ENCODE measurements at places on chromosomes 5 and 9.

DNA sequence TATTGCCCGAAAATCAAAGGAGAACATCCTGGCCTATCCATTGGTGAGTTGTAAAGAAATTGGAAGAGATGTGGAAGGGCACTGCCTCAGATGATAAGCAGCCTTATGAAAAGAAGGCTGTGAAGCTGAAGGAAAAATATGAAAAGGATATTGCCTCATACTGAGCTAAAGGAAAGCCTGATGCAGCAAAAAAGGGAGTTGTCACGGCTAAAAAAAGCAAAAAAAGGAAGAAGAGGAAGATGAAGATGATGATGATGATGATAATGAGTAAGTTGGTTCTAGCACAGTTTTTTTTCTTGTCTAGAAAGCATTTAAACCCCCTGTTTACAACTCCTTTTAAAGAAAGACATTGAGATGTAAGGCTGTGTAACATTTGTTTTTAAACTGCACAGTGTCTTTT lies 59.8 kb upstream of the ZBED3 start:
- no peak for DNase-seq

GRCh38 chr5:142888469-142889085 lies 118.4 kb downstream of the ARHGAP26 start:
- DNase-seq: no peak

GRCh38 chr9:119101048-119101447 lies 268.2 kb downstream of the BRINP1 start:
- no peak for DNase-seq

DNA sequence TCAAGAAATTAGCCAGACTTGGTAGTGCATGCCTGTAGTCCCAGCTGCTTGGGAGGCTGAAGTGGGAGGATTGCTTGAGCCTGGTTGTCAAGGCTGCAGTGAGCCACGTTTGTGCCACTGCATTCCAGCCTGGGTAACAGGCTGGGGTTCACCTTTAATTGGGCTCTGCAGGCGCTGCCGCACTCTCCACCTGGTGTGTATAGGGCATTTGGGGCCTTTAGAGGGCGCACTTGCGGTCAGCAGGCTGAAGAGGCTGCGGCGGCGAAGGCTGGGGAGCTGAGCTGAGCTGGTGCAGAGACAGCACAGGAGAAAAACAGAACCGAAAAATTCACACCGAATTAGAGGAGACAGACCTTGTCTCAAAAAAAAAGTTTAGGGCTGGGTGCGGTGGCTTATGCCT lies 31.2 kb downstream of the CDK7 start:
- no peak for DNase-seq

DNA sequence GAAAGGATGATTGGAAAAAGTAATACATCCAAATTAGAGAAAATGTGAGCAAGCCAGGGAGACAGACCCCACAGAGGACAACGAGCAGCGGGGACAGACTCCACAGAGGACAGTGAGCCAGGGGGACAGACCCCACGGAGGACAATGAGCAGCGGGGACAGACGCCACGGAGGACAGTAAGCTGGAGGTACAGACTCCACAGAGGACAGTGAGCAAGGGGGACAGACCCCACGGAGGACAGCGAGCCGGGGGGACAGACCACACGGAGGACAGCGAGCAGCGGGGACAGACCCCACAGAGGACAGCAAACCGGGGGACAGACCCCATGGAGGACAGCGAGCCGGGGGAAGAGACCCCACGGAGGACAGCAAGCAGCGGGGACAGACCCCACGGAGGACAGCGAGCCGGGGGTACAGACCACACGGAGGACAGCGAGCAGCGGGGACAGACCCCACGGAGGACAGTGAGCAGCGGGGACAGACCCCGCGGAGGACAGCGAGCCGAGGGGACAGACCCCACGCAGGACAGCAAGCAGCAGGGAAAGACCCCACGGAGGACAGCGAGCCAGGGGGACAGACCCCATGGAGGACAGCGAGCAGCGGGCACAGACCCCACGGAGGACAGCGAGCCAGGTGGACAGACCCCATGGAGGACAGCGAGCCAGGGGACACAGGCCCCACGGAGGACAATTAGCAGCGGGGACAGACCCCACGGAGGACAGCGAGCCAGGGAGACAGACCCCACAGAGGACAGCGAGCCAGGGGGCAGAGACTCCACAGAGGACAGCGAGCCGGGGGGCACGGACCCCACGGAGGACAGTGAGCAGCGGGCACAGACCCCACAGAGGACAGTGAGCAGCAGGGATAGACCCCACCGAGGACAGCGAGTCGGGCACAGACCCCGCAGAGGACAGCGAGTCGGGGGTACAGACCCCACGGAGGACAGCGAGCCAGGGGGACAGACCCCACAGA lies 1.9 kb upstream of the ZDHHC11 start:
- no peak for DNase-seq

DNA sequence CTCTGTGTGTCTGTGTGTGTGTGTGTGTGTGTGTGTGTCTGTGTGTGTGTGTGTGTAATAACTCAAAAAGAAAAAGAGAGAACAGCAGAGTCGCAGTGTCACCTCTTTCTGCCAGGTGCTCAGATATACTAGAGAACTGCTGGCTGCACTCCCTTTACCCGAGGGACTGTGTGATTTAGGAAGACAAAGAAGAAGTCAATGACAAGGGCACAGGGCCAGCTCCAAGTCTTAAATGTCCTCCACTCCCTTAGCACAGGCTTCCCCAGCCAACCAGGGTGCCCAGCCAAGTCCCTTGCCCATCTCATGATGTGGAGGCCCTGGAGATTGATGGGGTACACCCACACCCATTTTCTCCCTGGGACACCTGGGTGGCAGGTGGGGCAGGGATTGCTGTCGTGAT lies 8.7 kb downstream of the CCNJL start:
- no peak for DNase-seq

DNA sequence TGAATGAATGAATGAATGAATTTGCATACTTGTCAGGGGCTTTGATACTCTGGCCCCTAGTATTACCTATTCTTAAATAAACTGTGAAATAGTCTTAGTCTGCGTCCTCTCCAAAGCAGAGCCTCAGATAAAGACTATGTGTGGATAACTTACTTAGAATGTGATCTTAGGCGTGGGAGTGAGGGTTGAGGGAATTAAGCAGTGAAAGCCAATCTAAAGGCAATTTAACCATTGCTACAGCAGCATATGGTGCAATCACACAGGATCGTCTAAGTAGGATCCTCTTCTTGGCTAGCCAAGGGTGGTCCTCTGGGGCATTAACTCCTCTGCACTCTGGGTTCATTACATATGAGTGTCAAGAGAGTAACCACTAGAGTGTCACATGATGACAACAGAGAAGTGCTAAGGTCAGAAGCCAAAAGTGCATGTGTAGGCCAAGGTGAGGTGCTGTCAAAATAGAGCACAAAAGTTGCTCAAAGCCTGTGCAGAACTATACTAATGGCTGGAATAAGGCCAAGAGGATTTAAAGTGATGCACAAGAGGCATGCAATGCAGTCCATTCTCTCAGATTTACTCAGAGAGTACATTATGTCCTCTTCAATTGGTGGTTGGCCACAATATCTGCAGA lies 274.4 kb upstream of the SEMA6A start:
- no peak for DNase-seq

DNA sequence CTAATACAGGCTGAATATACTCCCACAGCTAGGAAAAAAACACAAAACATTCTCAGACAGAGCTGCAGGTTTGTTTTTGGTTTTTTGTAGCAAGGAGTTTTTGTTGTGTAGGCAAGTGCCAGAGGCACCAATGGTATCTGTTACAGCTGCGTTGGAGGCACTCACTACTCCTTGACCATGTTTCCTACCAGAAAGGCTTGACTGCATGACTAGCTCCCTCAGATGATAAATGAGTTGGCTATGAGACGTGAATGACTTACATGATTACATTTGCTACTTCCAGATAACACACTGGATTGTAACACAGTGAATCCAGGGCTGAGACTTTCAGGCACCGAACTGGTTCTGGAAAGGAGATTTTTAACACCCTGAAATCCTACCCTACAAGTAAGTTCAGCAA lies 18.8 kb downstream of the GZMK start:
- DNase-seq: no peak

- no peak for DNase-seq
Measured at GRCh38 chr5:14724633-14725032, 60.1 kb downstream of the OTULIN start.

- no peak for DNase-seq
Measured at GRCh38 chr5:88889189-88890069, 6.4 kb upstream of the MEF2C start.

GRCh38 chr5:113205807-113206206 lies 229.0 kb downstream of the TSSK1B start:
- no peak for DNase-seq

DNA sequence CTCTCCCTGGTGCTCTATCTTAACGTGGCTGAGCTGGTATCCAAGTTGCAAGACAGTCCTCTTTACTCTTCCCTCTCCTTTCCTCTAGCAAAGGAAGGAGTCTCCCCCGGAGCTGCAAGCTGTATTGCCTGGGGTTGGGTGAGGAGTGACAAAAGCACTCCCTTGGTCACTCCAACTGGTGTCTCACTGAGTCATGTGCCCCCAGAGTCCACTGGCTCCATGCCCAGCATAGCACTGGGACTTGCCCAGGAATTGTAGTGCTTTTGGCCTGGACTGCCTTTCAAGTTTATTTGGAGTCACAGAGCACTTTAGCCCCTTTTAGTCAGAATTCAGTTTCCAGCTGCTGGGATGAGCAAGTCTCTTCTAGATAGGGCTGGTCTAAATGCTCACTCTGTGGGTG lies 82.6 kb upstream of the FST start:
- DNase-seq: no peak
